Stimulated activated CD4-positive, alpha-beta T cell treated with anti-CD3 and anti-CD28 coated beads, TNF-alpha, amount 100 ng/mL, for 24 hours (primary cell): ENCODE measurements at places on chromosomes 12 and 14.

DNA sequence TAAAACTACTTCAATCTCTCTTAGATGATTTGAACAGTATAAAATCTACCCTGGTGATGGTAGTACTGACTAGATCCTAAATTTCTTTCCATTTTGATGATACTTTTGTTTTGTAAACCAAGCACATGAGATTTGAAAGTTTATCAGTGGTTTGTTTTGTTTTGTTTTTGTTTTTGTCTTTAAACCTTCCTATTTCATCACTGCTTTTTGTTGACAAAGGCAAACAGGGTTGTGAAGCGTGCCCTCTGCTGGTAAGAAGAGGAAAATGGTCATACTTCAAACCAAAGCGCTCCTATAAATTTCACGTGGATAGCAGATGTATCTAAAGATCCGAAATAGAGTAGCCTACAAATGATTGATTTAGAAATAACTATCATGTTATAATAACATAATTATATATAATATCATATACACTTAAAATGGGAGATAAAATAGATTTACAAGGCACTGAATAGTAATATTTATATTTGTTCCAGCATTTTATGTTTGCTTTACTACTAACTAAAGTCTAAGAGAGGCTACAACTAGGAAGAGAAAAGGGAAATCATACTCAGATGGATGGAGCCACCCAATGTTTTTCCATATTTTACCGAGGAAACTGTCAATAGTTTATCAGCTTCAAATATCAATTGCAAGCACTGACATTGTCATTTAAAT is 254.0 kb upstream of the USP15 start:
- DNase-seq: peak; percentile 2

DNA sequence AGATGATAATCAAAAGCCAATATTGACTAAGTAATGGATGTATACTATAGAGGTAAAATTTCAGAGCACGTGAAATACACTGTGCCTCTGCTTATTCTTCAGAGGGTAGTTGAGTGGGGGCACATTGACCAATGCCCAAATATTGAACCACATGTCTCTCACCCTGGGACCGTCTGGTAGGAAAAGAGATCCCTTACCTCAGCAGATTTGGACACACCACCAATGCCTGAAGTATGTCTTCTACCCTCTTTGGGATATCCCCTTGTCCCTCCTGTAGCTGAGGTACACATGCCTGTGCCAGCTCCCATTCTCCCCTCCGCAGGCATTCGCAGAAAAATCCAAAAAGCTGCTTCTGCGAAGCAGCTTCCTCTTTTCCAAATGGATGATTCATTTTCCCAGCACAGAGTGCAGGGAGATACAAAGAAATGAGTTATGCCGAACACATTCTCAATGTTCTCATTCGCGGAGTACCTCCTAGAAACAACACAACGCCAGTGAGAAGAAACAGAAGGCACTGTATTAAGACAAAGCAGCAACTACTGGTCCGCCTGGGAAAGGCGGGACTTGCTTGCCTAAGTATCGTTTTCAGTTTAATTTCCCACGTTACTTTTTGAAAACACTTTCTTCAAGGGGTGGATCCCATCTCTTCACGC is 691 bp downstream of the ZFYVE26 start:
- no peak for DNase-seq

DNA sequence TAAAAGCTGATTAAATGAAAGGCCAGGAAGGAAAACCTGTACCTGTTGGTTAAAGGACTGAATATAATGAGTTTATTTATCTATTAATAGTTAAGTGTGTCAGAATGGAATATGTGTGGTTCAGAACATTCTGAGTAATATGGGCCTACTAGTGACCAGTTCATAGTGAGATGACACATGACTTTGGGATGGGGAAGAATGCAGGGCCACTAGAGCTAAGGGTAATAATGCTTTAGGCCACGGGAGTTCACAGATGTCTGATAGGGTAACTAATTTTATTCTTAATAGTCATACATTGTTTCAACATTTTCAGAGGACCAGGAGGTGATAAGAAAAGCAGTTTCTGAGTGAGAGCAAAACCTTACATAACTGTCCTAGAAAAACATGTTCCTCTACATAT is 247.8 kb upstream of the OR4E1 start:
- DNase-seq: no peak

DNA sequence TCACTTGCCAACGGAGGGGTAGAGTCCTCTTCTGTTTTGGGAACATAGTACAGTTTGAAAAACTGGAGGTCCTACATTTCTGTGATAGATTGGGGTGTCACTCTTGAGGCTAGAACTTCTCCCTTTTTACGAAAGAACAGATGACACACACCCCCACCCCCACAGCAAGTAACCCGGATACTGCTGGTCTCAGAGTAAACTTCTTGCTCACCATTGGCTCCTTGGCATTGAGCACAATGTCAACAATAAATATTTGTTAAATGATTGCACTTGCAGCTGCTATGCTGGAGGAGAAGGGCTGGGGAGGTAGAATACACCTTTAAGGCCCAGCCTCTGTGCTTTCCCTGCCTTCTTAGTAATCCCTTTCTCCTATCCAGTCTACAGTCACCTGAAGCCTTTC is 149.8 kb downstream of the TGFB3 start:
- no peak for DNase-seq

DNA sequence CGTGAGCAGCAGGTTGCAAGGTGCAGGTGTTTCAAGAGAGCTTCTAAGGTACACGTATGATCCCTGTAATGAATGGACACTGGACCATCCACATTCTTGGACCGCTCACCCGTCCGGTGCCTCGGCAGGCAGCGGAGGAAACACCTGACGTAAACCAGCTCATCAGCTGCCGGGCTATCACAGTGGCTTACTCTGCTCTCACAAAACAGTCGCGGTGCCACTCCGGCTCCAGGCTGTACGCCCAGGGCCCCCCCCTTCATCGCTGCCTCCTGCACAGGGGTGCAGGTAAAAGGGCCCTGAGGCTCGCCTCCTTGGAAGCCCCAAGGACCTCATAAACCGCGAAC is 436 bp downstream of the VPS33A start:
- DNase-seq: no peak

- DNase-seq: no peak
These were observed 60.9 kb upstream of the GPATCH2L start for GRCh38 chr14:76090616-76091391.

- no peak for DNase-seq
These were observed 53.5 kb downstream of the SUDS3 start for GRCh38 chr12:118429688-118430383.

GRCh38 chr12:54579696-54580333 is 8.6 kb downstream of the PPP1R1A start:
- DNase-seq: peak; percentile 65

DNA sequence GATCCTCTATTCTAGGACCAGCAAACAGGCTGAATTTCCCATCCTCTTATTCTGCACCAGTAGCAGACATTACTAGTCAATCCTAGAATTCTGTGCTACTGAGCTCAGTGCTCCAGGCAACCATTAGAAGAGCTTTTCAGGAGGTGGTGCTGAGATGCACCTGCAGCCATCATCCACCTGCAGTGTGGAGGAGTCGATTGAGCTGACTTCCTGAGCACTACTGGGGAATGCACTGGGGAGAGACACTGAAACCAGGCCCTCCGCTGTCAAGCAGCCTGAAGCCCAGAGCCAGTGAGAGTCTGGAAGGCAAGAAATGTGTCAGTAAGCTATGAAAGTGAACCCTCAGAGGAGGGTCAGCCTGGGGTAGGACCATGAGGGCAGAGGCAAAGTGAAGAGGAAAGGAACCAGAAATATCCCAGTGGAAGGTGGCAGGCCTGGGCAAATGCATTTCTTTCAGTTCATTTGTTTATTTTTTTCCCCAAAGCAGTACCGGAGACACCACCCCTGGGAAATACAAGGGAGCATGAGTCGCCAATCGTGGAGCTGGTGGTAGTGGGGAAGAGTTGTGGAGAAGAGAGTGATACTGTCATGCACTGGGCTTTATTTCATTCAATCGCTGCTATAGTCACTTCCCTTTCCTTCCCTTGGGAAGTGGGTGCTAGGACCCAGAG is 23.0 kb upstream of the SERPINA4 start:
- no peak for DNase-seq

DNA sequence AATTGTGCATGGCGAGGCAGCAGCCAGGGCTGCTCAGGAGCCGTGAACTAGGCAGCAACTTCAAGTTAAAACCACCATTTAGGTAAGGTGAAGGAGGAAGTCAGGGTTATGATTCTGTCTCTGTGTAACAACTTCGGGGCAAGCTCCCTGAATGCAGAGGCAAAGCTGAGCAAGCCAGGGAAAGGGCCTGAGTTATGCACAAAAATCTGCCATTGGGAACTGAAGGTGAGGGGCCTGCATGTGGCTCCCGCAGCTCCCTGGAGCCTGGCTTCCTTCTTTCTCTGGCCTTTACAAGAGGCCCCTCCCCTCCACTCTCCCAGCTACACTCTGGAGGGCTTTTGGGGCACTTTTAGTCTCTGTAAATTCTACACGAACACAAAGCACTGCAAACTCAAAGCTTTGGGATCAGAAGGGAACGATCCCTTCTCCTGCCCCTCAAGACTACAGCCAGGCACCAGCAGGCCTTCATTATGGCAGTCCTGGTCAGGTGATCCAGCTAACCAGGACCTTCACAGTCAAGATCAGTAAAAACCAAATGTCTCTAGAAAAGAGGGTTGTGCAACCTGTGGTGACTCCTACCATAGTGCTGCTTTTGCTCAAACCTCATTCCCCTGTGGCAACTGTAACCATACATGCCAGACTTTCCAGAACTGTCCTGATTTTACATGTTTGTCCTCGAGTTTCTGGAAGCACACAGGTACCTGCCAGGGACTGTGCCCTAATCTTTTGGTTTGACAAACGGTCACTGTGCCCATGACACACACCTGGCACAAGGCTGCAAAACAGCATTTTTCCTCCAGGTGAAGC is 67.2 kb upstream of the PTGR2 start:
- DNase-seq: no peak

DNA sequence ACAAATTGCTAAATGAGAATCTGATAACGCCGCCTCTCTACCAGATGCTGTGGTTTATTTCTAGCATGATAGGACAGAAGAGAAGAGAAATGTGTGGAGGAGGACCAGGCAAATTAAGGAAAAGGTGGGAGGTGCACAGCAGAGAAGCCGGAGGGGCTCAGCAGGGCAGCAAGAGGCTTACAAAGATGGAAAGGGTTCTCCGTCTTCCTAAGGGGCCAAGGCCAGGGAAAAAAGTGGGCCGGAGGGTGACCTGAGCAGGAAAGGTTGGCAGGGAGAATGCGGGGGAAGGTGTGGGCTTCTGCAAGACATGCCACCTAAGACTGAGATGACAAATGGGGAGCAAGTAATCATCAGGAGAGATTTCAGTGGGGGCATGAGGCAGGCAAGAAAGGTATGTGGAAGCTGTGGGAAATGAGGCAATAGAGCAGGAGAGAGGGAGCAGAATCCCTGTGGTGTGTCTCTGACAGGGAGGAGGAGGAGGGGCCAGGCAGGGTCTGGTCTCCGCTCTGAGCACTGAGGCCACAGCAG is 18.7 kb downstream of the MANSC1 start:
- no peak for DNase-seq

DNA sequence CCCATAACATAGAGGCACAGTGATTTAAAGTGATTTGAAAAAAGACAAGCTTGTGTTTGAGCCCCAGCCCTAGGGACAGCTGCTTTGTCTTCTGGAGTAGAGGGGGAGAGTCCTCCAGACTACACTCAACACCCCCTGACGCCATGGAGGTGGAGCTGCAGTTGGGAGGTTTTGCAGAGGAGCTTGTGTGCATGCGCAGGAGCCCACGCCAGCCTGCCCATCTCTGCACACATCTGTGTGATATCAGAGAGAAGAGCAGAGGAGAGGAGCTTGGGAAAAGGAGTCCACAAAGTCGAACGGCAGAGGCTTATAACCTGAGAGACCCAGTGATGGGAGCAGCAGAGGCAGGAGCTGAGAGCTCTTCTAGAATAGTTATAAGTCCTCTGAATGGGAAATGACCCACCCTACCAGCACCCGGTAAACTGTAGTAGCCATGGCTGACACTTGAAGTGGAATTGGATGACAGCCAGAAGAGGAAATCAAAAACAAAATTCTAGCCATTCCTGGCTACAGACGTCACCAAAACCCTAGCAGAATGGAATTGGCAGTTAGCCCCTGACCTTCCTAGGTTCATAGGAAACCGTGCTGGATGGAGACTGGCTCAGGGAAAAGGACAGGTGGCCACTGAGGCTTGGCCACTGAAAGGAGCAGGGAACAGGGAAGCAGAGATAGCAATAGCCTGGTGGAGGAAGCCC is 185.1 kb upstream of the VASH1 start:
- DNase-seq: no peak

DNA sequence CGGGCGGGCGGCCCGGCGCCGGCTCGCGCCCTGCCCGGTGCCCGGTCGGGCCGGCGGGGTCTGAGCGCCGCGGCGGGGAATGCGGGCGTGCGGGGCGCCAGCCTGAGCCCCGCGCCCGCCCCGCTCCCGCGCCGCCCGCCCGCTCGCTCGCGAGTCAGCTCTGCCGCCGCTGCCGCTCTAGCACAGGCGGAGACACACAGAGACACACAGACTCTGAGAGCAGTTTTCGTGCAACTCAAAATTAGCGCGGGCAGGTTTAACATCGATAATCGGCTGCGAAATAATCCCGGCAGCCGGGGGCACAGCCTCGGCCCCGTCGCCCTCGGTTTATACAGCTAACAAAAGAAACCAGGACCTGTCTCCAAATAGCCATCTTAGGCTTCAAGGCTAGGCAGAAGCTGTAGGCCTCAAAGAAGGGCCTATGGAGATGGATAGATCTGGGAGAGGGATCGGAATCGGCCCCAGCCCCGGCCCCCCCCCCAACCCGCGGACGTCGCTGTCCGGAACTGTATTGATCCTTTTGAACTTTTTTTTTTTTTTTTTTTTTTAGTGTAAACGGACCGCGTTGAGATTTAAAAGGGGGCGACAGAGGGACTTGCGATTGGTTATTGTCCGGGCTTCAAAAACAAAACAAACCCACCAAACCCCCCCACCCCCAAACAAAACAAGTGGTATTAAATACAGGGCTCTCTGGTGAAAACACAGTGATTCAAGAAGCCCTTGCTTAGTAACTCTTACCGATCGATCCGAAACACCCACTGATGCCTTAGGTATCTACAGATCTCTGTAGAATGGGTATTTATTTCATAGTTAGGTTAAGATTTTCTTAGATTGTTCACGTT is 1.1 kb downstream of the ARID2 start:
- peak; percentile 22 for DNase-seq

GRCh38 chr12:16586350-16587109 is 19.4 kb downstream of the LMO3 start:
- no peak for DNase-seq
